ENCODE measurements at places on chromosomes 5 and 9.

GRCh38 chr9:21414220-21414940, 5.5 kb downstream of the IFNA8 start:
- DNase-seq = no peak

DNA sequence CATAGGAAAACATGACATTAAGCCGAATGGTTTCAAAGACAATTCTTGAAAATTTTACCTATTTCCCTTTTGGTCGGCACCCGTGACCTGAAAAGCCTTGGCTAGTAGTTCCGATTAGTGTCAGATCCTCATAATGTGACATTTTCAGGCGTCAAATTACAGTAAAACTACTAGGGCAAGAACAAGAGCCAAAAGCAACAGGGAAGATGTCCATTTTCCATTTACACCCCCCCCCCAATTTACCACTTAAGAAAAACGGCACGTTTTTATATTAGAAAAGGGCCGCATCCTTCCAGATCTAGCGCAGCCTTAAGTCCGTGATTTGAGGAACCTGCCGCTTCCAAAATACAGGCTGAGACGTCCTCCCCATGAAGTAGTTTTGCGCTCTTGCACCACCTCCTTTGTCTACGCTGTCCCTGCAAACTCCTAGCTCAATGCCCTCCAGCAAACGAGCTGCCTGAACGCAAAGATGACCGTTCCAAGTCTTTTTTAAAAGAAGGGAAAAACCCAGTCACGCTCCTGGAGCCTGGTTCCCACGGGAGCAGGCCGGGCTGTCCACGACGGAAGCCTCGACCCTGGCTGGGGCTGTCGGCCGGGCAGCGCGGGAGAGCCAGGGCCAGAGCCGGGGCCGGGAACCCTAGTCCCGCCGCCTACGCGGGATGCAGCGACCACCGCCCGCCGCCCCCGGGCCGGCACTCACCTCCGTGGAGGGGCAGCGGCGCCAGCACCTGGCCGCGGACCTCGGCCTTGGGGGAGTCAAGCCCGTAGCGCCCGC, 616 bp downstream of the RNF130 start:
- no peak for DNase-seq

DNA sequence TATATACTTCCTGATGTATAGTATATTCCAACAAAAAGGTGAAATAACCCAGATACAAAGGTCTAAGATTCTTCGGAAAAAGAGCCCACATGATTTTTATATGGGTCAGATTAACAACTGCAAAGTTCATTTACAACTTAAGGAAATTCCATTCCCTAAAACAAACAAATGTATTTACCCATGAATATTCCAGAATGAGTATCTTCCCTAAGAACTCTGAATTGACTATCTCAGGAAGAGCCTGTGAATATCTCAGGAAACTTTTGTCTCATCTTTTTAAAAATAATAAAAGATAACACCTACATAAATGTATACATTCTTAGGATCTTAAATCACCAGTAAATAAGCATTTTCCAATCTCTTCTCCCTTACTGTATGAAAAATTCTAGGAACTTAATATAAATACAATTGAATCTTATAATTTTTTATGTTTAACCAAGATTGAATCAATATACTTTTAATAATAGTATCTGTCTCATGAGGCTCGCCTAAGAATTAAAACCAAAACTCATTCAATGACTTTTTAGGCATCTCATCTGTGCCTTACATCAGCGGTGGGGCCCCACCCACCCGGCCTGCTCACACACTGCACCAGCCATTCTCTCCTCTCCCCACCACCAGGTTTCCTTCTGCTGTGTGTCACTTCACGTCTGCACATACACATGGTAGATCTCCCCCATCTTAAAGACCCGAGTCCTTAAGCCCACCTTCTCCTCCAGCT, 78.1 kb downstream of the RAPGEF1 start:
- peak; percentile 40 for DNase-seq

DNA sequence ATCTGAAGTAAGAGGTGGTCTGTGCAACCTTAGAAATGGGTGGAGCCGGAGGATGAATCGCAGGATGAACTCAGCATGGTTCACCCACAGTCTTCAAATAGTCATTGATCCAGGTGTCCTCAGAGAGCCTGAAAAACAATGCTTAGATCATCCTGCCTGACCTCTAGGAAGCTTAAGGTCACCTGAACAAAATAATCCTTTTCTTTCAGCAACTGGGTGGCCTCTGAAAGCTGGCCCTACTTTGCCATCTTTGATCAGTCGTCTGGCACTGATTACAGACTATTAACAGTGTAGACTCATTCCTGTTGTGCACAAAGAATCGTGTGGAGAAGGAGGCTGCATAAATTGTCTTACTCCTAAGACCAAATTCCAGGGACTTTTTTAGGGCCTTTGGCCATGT, 50.7 kb downstream of the PIP5K1B start:
- DNase-seq = no peak
